ENCODE measurements at places on chromosomes 12 and 14. TPM values are rescaled to one million over a fixed set of nuclear protein-coding genes. Genes with fewer than 3 reads are reported as not detected.

GRCh38 chr14:68709007-68709406, 83.9 kb downstream of the ZFP36L1 start:
- no peak for DNase-seq
- no peak overlapping the region for H3K27ac ChIP-seq
- no peaks in the 10 kb centered on the region for H3K36me3 ChIP-seq
- H3K4me3 ChIP-seq: no peak overlapping the region
- H3K4me1 ChIP-seq: peaks cover 27% of the 10 kb centered on the region

GRCh38 chr12:54666008-54666407, 17.8 kb upstream of the DCD start:
- H3K36me3 ChIP-seq: no peaks in the 10 kb centered on the region
- DNase-seq: no peak
- H3K27ac ChIP-seq: no peak overlapping the region

GRCh38 chr14:52434955-52435354, 117.3 kb downstream of the TXNDC16 start:
- DNase-seq: no peak
- no peaks in the 10 kb centered on the region for H3K4me1 ChIP-seq
- H3K27ac ChIP-seq: no peak overlapping the region
- no peaks in the 10 kb centered on the region for H3K36me3 ChIP-seq
- H3K4me3 ChIP-seq: no peak overlapping the region
- H3K27me3 ChIP-seq: no peaks in the 10 kb centered on the region

DNA sequence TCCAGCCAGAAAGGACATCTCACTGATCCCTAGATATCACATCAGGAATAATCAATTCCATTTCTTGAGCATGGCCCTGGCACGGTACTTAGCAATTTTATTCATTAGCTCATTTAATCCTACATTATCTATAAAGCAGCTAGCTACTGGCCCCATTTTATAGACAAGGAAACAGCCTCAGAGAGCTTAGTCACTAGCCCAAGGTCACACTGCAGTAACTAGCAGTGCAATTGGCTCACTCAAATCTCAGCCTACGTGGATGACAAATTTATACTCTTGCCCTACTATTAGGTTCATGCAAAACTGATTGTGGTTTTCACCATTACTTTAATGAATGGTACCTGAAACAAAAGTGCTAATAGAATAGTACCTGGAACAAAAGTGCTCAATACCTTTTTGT, 41.7 kb downstream of the NUAK1 start:
- H3K36me3 ChIP-seq: no peaks in the 10 kb centered on the region
- no peak overlapping the region for H3K27ac ChIP-seq
- no peak for DNase-seq
- no peaks in the 10 kb centered on the region for H3K27me3 ChIP-seq
- no peaks in the 10 kb centered on the region for H3K4me1 ChIP-seq
- no peak overlapping the region for H3K4me3 ChIP-seq

The CLEC7A gene
- not detected for total RNA-seq

DNA sequence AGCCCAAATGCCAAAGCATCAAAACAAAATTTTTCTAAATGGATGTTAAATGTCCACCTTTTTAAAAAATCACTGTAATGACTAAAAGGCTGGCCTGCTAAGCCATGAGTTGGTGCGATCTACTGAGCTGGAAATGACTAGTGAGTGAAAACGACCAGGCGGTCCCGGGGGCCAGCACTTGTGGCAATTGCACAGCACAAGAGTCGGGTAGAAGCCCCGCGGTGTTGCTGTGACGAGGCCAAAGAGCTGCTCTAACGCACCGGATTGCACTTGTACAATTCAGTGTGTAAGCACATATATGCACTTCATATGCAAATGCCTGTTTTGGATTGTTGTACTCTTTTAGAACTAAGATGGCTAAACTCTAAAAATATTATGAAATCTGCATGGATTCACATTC, 64.1 kb upstream of the DYNC1H1 start:
- H3K27me3 ChIP-seq: no peaks in the 10 kb centered on the region
- H3K36me3 ChIP-seq: peaks cover 30% of the 10 kb centered on the region
- no peak overlapping the region for H3K27ac ChIP-seq
- H3K4me3 ChIP-seq: no peak overlapping the region

The CMKLR1 gene
- total RNA-seq: 0.15 TPM

The KRT72 gene
- total RNA-seq: 0.17 TPM

DNA sequence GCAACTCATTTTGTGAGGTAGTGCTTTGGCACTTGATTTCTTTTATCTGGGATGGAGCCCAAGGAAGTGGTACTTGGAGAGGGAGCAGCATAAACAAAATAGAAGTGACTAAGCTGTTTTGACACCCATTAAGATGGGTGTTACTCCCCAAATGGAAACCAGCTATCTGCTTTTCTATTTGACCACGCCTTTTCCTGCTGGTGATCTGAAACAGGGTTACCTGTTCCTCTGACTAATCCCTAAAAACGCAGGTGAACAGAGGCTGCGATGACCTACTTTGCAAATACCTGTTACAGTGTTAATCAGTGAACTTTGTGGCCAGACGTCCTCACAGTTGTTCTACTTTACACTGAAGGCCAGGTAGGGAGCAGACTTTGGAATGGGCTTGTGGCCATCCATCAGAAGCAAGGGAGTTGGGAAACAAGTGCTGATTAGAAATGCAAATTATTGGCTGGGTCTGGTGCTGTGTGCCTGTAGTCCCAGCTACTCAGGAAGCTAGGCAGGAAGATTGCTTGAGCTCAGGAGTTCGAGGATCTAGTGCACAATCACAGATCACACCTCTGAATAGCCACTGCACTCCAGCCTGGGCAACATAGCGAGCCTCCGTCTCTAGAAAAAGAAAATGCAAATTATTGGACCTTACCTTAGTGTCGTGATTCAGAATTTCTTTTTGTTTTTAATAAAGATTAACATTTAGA, 58.3 kb upstream of the HECTD1 start:
- H3K4me3 ChIP-seq: no peak overlapping the region
- DNase-seq: no peak
- H3K4me1 ChIP-seq: peaks cover 38% of the 10 kb centered on the region
- no peak overlapping the region for H3K27ac ChIP-seq
- H3K27me3 ChIP-seq: no peaks in the 10 kb centered on the region

The HECTD4 gene
- total RNA-seq: 31.2 TPM

DNA sequence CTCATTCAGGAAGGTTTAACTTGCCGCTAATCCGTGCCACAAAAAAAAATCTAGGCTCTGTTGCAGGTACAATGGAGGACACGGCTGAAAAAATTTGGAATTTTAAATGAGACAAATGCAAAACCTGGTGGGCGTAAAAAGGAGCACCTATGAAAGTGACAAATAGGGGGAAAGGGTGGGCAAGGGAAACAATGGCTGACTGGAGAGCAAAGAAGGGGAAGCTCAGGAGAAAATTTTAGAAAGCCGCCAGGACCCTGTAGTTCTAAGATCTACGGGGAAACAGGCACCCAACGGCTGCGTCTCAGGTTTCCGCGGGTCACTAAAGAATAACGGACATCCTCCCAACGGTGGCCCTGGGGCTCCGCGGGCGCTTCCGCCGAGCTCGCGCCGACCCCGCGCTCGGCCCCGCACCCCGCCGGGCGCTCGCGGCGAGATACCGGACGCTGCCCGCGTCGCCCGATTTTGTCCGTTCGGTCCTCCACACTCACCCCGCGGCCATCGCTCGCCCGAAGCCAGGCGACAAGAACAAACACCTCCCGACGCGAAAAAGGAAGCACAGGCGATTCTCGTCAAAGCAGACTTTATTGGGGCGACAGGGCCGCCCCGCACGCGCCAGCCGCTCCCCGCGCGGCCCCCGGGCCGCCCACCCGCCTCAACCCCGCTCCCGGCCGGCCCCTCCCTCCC, 1.1 kb upstream of the YY1 start:
- DNase-seq: no peak
- H3K27ac ChIP-seq: peak overlapping the region; percentile 99
- peaks cover 15% of the 10 kb centered on the region for H3K36me3 ChIP-seq
- no peaks in the 10 kb centered on the region for H3K27me3 ChIP-seq
- H3K4me3 ChIP-seq: peak overlapping the region; percentile 88

- H3K4me3 ChIP-seq: no peak overlapping the region
- no peaks in the 10 kb centered on the region for H3K36me3 ChIP-seq
- no peak for DNase-seq
- no peak overlapping the region for H3K27ac ChIP-seq
- no peaks in the 10 kb centered on the region for H3K27me3 ChIP-seq
Observed at GRCh38 chr14:23602181-23603095, 23.8 kb upstream of the JPH4 start.

- H3K27me3 ChIP-seq: no peaks in the 10 kb centered on the region
- H3K4me3 ChIP-seq: no peak overlapping the region
- H3K27ac ChIP-seq: no peak overlapping the region
- H3K36me3 ChIP-seq: peaks cover 17% of the 10 kb centered on the region
- DNase-seq: no peak
- peaks cover 13% of the 10 kb centered on the region for H3K4me1 ChIP-seq
Observed at GRCh38 chr14:51988221-51988620, 1.1 kb upstream of the RTRAF start.

Measured in HCT116 (cell line).